ENCODE measurements at places on chromosomes 4 and X. TPM values are rescaled to one million over a fixed set of nuclear protein-coding genes. Genes with fewer than 3 reads are reported as not detected.
A peak's percentile ranks its signal among the peaks of the same experiment; 100 is the strongest.

DNA sequence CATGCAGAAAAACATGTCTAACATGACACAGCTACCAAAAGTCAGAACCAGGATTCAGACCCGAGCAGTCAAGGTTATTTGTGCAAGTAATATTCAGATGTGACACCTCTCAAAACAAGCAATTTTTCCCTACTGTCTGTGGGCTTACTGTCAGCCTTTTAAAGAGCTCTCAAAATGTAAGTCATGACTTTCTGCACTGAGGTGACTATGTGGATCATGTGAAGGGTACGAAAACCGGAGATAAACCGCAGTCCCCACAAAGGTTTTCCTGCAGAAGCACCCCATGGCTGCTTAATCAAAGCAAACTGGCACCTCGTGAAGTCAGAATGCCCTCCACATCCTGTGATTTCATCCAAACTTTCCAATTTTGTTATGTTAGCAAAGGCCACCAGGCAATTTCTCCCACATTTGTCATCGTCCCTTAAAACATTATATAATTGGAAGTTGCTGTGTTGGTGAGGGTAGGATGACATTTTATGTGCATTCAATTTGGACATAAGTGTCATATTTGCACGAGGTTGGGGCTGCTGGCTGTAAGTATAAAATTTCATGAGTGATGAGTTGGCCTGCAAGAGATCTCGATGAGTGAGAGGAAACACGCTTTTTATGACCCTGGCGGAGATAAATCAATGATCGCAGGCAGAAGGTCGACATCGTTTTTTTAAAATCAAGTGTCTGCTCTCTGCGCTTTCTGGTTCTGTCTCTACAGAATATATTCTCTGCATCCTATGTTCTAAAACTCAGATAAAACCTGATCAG is 161.2 kb downstream of the STK32B start:
- DNase-seq = no peak

DNA sequence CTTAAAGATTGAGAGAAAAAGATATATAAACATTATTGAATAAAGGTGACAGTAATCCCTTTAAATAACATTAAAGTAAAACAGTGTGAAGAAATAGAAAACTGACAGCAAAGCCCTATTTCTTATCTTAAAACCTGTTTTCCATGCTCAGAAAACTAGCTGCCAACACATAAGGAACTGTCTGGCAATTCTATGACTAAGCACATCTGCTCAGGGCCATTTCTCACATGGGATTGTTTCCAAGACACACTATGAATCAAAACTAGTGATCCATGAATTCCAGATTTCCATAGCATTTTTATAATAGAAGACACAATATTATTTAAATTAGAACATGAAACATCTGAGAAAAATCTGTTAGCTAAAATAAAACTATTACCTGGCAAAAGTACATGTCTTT is 113.4 kb downstream of the SCLT1 start:
- peak; percentile 8 for DNase-seq

- no peak for DNase-seq
Observed at GRCh38 chrX:127578395-127578794, 473.8 kb downstream of the ACTRT1 start.

- DNase-seq = no peak
Observed at GRCh38 chr4:109973529-109973905, 60.8 kb downstream of the EGF start.

- DNase-seq = no peak
Observed at GRCh38 chr4:154719087-154719486, 24.7 kb upstream of the LRAT start.

DNA sequence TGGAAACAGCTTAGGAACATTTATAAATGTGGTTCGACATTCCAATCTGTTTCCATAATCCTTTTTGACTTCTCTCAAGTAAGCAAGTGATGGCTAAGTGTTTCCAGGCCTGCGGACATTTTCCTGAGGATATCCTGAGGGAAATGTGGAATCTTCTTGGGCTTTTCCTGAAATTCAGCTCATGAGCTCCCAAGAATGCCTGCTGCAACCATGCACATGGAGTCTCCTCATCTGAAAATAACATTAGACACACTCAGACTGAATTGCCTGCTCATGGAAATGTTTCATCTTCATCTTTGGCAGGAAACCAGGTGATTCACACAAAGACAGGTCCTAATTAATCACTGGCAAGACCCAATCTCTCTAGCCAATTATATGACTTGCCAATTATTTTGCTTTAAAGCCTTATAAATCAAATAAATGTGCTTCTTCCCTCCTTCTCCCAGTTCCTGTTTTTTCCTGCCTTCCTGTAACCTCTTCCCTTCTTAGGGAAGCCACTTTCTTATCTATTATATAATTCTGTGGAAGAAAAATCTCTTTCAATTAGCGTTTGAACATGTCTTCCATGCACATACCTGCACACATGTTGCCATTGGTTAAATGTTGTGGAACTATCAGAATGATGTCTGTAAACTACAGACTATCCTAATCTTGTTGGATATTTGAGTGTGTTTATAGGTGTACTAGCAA is 104.6 kb upstream of the MXRA5 start:
- DNase-seq = no peak

DNA sequence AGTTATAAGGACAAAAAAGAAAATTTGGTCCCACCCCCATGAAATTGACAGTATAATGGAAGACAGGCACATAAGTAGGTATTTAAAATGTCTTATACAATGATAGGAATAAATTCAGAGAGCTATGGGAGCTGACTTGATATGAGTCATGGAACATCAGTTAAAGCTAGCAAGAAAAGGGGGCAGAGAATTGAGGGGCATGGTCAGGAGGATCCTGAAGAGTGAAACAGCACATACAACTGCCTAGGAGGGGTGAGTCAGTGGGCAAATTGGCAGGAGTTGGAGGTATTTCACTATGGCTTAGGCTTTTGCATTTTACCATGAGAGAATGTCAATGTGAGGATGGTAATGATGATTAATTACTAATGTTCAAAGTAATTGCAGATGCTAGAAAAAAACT is 95.4 kb upstream of the BANK1 start:
- DNase-seq = no peak

- no peak for DNase-seq
Observed at GRCh38 chrX:39904816-39905537, 192.8 kb downstream of the BCOR start.

GRCh38 chrX:72123471-72124185 is 8.1 kb downstream of the RTL5 start:
- no peak for DNase-seq

- DNase-seq = no peak
Observed at GRCh38 chr4:10623241-10623640, 61.3 kb downstream of the CLNK start.

GRCh38 chr4:78630615-78631014 is 79.0 kb downstream of the ANXA3 start:
- no peak for DNase-seq

DNA sequence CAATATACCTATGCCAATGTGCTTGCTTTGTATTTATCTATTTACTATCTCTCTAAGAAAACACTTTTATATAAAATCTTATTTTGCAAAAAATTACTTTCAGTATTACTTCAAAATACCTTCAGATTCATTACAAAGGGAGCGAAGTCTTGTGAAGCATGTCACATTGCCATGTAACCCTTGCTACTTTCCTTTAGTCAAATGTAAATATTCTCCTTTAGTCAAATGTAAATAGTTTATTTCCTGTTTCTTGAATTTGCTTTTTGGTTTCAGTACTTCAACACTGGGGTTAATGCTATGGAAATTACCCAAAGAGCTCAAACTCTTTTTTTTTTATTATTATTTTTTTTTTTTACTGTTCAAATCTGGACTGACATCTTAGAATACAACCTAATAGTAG is 383.3 kb downstream of the GRXCR1 start:
- DNase-seq = no peak

GRCh38 chr4:155085843-155086530 is 122.4 kb upstream of the NPY2R start:
- DNase-seq = no peak

DNA sequence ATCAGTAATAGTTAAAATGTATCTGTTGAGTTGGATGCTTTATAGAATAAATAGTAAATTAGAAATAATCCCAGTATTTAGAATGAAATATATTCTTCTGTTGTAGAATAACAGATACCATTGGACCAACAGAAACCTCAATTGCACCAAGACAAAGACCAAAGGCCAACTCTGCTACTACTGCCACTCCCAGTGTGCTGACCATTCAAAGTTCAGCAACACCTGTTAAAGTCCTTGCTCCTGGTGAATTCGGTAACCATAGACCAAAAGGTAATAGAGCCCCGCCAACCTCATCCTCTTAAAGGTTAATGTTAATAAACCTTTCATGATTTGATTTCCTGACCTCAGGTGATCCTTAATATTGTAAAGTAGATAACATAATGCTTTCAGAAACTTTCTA is 73.8 kb downstream of the PAQR3 start:
- no peak for DNase-seq

- DNase-seq = no peak
Observed at GRCh38 chr4:85722807-85723206, 247.9 kb downstream of the ARHGAP24 start.

DNA sequence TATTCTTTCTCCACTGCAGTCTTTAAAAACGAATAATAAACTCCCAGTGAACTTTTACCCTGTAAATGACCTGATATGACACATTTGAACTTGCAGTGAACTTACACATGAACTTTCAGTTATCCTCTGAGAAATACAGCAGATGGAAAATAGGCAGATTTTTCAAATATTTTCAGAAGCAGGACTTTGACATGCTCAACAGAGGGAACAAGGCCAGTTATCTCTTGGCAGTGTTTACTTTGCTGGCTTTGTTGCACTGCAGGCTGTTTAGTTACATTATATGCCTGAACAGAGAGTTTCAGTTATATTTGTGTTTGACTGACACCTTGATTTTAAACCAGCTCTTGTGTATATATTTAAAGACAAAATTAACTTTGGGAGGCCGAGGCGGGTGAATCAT is 47.6 kb upstream of the FGG start:
- peak; percentile 78 for DNase-seq

DNA sequence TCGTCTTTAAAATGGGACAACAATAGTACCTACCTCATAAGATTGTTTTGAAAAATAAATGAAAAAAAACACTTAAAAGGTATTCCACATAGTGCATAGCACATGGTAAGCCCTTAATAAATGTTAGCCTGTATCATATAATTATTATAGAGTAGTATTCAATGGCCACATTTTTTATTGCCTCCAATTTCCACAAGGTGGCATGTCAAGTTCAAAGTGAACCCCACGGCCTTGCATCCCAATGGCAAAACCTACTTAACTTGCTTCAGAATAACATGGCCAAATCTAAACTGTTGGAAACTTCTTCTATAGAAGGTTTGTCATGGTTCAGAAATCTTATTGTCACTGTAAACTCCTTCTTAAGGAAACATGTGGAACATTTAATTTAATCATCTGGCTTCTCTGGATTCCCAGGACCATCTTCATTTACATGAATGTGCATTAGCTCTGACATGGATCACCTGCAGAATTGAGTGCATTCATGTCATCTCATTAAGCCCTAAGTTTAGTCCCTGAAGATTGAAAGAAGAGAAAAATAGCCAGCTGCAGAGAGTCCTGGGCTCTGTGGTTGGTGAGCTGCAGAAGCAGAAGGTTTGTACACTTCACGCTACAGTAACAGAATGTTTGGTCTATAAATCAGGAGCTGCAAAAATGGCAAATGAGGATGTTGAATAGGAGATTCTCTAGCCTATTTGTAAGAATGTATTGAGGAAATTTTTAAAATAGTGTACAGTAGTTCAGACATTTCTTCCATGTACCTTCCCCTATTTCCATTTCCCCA is 61.0 kb downstream of the ANXA3 start:
- no peak for DNase-seq

DNA sequence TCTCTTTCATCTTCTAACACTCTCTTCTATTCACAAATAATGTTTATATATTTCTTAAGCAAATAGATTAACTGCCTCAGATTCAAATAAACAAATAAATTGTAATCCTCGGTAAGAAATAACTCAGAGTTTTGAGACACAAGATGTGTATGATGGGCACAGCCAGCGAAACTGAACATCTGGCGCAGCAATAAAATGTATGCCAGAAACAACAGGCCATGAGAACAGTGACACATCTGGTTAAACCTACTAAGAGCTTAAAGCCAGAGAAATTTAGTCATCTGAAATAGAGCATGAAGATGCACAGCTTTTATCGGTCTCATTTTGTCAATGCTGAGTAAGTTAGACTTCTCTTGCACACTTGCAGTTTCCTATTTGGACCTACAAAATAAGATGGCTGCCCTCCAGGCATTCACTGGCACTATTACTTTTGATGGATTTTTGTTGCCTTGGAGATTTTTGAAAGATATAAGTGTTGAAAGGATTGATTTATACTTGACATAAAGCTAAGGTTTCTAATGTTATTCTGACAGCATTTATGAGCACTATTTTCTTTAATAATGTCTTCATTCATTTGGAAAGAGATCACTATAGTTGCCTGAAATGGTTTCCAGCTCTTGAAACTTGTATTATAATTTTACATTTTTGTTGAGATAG is 1444.0 kb downstream of the PCDH18 start:
- DNase-seq = no peak

Gene TMPRSS11F
- polyA plus RNA-seq = not detected

Gene RBMXL3
- polyA plus RNA-seq = not detected

Gene SCARB2
- polyA plus RNA-seq = 123 TPM

Gene CXCL10
- polyA plus RNA-seq = 0.34 TPM

Gene GPR34
- polyA plus RNA-seq = 11.3 TPM

Gene MAGED4B
- polyA plus RNA-seq = 34.2 TPM
